ENCODE measurements at places on chromosomes 7 and 10. TPM values are rescaled to one million over a fixed set of nuclear protein-coding genes. Genes with fewer than 3 reads are reported as not detected.

ZNF394 gene
- total RNA-seq = 36.4 TPM

- H3K36me3 ChIP-seq = peaks cover 4% of the 10 kb centered on the region
- peak overlapping the region; percentile 65 for H3K4me3 ChIP-seq
- H3K27me3 ChIP-seq = peaks cover 78% of the 10 kb centered on the region
- DNase-seq = no peak
These were observed 752 bp downstream of the KLF14 start for GRCh38 chr7:130732980-130733930.

GRCh38 chr7:69868921-69869320 lies 270.6 kb downstream of the AUTS2 start:
- no peak overlapping the region for H3K4me3 ChIP-seq
- DNase-seq = no peak
- H3K27ac ChIP-seq = no peak overlapping the region
- no peaks in the 10 kb centered on the region for H3K4me1 ChIP-seq
- H3K27me3 ChIP-seq = no peaks in the 10 kb centered on the region

- no peak for DNase-seq
- H3K4me3 ChIP-seq = no peak overlapping the region
- H3K4me1 ChIP-seq = peaks cover 20% of the 10 kb centered on the region
- H3K27me3 ChIP-seq = peaks cover 59% of the 10 kb centered on the region
These were observed 12.7 kb downstream of the HHEX start for GRCh38 chr10:92702301-92702916.

DNA sequence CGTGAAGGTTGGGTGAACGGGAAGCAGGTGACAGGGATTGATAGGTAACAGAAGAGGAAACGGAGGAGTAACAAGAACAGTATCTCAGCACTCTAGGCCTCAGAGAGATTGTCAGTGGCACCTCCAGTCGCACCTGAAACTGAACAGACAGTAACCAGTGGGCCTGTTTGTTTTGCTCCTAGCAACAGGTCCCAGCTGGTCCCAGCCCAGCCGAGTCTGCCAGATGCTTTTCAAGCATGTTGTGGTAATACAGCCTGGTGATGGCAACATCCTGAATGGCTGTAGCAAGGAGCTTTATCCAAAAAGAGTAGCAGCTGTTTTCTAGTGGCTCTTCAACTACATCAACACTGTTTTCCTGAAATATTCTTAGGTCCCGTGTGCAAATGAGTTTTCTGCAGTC lies 4.7 kb downstream of the CACNB2 start:
- H3K4me1 ChIP-seq = no peaks in the 10 kb centered on the region
- H3K27ac ChIP-seq = no peak overlapping the region
- H3K27me3 ChIP-seq = peaks cover 24% of the 10 kb centered on the region
- no peaks in the 10 kb centered on the region for H3K36me3 ChIP-seq
- no peak overlapping the region for H3K4me3 ChIP-seq
- DNase-seq = no peak

DNA sequence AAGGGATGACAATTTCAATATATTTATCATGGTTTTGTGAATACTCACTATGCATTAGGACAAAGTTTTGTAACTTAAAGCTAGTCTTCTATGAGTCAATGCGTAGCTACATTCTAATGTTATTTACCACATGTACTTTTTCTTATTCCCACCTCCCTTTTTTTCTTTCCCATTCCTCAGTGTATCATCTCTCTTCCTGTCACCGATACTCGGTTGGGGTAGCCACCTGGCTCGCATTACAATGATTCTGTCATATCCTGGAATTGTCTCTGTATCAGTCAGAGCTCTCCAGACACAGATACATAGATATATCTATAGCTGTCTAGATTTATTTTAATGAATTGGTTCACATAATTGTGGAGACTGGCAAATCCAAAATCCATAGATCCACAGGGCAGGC lies 9.8 kb upstream of the RALA start:
- H3K36me3 ChIP-seq = no peaks in the 10 kb centered on the region
- no peak overlapping the region for H3K4me3 ChIP-seq
- peaks cover 32% of the 10 kb centered on the region for H3K27me3 ChIP-seq
- DNase-seq = no peak
- H3K27ac ChIP-seq = no peak overlapping the region

GRCh38 chr10:117094856-117095255 lies 43.2 kb downstream of the VAX1 start:
- H3K36me3 ChIP-seq = no peaks in the 10 kb centered on the region
- H3K4me1 ChIP-seq = no peaks in the 10 kb centered on the region
- no peaks in the 10 kb centered on the region for H3K27me3 ChIP-seq
- H3K4me3 ChIP-seq = no peak overlapping the region
